ENCODE measurements at places on chromosomes 7 and 10.

DNA sequence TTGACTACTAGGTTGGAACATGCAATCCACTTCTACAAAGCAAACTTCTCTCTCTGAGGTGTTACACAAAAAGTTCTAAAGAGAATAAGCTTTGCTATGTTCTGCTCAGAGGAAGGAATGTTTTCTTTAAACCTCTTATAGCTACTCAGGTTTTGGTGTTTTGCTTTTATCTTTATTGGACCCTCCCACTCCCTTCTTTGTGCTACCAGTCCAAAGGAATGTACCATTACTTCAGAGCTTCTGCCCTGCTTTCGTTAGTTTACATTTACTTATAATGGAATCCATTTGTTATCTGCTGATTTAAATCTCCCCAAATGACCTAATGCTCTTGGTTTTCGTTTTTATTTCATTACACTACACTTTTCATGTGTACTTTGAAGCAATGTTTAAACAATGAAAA lies 154.9 kb downstream of the ATE1 start:
- no peak for DNase-seq

DNA sequence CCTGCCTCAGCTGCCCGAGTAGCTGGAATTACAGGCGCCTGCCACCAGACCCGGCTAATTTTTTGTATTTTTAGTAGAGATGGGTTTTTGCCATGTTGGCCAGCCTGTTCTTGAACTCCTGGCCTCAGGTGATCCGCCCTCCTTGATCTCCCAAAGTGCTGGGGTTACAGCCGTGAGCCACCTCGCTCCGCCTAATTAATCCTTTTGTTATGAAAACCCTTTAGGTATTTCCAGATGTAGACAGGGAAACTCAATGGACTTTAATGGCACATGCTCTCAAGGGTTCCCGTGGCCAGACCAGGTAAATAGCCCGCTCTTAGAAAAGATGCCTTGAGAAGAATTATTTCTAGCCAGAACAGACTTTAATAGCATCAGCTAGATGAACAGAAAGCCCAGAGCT lies 19.7 kb upstream of the EXOC4 start:
- DNase-seq = no peak

GRCh38 chr10:50351483-50352146 lies 100.3 kb upstream of the ASAH2 start:
- no peak for DNase-seq

- DNase-seq = no peak
Measured at GRCh38 chr7:119967221-119967620, 305.8 kb upstream of the KCND2 start.

- no peak for DNase-seq
Measured at GRCh38 chr10:111004016-111004415, 72.8 kb upstream of the ADRA2A start.

DNA sequence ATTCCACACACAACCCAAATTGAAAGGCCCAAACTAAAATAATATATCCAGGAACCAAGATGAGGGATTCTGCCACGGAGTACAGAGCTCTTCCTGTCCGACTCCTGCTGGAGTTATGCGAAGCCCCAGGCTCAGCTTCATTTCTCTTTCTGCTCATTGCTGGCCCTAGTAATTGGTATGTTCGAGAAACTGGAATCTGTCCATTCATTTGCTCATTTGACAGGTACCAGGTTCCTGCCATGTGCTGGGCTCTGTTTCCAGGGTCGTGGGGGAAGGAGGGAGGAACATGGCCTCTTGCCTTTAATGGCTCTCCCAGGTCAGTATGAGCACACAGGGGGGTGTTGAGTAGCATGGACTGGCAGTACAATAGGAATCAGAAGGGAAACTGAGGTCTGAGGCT lies 179.2 kb upstream of the SHH start:
- no peak for DNase-seq

- DNase-seq = no peak
Measured at GRCh38 chr10:75887992-75888680, 456.7 kb downstream of the LRMDA start.

DNA sequence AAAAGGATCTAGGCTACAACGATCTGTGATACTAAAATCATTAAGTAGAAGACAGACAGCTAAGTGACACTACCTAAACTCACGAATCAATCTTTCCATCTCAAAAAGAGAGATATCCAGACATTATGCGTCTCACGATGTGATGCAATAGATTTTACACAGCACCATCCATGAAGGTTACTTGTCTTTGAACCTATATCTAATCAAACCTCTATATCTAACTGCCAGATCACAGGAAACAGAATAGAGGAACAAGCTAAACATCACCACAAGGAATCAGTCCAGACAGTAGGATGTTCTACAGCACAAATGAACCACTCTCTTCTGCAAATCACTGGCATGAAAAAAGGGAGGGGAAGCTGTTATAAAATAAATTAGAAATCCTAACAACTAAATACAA lies 4.1 kb downstream of the RAPGEF5 start:
- DNase-seq = no peak

DNA sequence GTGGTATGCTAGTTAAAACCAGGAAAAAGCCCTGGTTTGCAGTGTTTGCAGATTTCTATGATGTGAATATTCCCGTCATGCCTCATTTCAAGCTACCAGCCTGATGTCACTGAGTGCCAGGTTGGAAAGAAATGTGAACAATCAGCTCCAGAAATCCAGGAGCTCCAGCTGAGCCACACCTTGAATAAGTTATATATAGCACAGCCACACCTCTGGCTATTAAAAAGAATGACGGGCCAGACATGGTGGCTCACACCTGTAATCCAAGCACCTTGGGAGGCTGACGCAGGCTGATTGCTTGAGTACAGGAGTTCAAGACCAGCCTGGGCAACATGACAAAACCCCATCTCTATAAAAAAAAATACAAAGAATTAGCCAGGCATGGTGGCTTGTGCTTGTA lies 18.7 kb upstream of the SLF2 start:
- no peak for DNase-seq

- DNase-seq = no peak
Measured at GRCh38 chr10:50788951-50789945, 49.5 kb downstream of the ASAH2B start.

DNA sequence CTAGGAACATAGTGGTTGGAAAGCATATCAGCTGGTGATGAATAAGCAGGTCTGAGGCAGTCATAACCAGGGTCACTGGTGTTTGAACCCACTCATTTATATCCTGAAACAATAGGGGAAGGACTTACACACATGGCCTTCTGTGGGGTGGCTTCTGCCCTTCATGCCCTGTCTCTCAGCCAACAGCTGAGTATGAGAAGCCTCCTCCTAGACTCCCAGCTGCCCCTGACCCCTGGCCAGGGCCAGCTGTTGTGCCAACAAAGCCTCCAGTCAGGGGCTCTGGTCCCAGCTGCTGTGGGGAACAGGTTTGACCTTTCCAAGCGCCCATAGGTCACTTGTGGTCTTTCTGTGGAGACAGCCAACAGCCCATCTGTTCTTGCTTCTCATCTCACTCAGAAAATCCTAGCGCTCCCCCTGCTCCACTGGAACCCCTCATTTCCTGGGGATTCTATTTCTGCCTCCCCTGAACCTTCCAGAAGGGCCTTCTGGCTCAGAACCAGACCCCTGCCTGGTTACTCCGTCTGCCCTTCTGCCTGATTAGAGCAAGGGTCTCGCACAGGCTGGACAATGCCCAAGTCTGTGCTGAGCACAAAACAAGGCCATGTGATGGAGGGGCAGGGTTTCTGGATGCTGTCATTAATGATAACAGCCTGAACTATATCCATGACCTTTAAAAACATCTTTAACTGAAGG lies 9.7 kb upstream of the PURB start:
- DNase-seq = no peak

DNA sequence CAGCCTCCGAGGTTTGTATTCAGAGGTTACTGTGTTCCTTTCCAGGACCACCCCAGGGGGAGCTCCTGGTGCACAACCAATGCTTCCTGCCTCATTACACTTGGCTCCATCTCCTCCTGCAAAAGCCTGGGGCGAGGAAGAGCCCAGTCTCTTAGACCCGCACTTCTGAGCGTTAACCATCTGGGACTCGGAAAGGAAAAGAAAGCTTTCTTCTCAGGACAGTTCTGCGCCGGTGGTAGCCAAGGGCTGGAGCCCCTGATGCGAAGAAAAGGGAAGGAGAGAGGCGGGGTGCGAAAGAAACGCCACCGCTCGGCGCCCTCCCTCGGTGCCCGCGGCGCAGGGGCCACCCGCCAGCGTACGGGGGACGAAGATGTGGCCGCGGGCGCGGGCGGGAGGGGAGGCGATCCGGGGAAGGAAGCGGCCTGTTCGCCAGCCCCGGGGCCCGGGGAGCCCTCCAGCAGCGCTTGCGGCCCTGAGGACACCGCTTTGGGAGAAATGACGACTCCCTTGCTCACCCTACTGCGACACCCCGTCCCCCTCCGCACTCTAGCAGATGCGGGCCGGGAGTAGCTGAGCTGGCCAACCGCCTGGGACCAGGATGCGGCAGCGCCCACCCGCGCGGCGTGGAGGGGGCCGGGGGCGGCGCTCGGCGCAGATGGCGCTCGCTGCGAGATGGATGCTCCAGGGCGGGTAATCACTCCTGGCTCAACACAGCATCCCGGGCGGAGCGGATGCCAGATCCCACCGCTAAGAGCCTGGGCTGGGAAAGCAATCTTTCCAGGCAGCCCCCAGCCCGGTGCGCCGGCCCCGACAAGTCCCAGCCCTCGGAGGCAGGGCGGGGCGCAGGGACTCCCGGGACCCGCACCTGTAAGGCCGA lies 1.3 kb downstream of the NRCAM start:
- no peak for DNase-seq

DNA sequence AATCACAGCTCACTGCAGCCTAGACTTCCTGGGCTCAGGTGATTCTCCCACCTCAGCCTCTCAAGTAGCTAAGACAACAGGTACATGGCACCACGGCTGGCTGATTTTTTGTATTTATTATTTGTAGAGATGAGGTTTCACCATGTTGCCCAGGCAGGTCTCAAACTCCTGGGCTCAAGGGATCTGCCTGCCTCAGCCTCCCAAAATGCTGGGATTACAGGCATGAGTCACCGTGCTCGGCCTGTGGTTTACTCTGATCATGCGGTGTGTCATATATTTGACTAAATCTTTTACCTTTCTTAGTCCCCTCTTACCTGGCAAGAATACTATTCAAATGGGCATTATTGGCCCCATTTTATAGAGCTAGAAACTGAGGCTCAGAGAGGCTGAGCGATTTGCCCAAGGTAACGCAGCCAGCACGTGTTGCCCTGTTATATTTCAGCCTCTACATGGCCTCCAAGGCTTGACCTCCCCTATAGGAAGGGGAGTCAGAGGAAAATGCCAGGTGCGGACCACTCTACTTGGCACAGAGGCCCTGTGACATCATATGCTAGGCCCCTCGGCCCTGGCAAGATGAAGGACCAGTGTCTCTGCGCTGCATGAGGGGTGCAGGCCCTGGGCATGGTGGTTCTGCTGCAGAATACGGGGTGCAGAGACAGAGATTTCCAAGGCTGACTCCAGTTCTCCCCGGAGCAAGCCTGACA lies 8.2 kb downstream of the ZCCHC24 start:
- no peak for DNase-seq

GRCh38 chr7:205115-206010 lies 13.0 kb downstream of the FAM20C start:
- DNase-seq = no peak

- no peak for DNase-seq
Measured at GRCh38 chr7:714251-714671, 12.2 kb upstream of the DNAAF5 start.

GRCh38 chr10:24153031-24153430 lies 55.9 kb upstream of the KIAA1217 start:
- DNase-seq = no peak

DNA sequence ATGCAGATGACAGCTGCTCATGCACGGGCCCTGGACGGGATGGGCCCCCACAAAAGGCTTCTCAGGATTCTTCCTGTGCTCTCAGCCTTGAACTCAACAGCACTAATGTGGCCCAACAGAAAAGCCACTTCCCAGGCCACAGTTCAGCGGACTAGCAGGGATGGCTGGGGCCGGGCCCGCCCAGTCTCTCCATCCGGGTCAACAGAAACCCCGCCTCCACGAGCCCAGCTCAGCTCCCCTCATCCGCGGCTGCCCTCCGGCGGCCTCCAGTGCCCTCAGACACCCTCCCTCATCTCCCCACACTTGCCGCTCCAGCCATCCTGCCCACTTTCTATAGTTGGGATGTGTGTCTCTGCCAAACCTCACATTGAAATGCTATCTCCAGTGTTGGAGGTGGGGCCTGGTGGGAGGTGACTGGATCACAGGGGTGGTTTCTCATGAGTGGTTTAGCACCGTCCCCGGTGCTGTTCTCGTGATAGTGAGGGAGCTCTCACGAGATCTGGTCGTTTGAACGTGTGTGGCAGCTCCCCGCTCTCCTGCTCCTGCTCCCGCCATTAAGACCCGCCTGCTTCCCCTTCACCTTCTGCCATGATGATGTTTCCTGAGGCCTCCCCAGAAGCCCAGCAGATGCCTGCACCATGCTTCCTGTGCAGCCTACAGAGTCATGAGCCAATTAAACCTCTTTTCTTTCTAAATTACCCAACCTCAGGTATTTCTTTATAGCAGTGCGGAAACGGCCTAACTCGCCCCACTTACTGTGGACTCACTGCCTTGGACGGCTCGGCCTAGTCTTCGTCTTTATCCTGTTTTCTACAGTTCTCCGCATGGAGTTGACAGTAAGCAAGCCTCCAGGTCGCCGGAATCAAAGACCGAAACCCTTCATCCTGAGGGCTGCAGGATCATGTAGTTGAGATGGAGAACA lies 169.9 kb upstream of the RNF32 start:
- no peak for DNase-seq

DNA sequence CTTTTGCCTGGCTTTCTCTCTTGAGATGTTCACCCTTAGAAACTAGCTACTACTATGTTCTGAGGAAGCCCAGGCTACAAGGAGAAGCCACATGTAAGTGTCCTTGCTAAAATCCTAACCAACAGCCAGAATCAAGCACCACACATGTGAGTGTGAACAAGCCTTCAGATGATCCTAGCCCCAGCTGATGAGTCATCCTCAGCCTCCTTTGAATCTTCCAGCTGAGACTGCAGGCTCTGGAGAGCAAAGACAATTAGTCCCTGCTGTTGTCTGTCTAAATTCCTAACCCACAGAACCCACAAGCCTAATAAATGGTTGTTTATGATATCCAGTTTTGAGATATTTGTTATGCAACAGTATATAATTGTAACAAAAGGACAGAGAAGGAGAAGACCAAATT lies 92.8 kb upstream of the TAC1 start:
- DNase-seq = no peak

DNA sequence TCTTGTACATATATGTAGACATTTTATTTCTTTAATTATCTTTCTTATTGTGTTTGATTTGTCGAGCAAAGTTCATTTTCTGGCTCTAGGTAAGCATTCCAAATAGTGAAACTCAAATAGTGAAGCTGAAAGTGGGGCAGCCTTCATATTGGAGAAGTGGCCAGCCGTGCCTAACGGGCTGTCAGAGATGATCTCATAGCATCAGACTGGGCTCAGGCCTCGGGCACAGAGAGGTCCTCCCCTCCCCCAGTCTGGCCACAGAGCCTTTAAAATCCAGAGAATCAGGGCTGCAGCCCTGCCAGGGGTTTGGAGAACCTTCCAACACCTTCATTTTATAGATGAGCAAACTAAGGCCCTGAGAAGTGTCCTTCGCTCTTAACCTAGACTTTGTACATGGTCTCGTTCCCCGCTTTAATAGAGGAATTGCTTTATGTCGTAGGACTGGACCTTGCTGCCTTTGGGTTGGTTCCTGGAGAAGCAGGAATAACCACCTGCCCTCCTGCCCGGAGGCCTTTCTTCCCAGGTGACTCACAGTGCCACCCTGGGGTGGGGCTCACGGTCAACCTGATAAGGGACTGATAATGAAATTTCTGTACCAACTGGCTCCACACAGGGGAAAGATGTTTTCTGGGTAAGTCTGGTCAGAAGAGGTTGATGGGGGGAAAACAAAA lies 7.3 kb downstream of the TSPAN15 start:
- DNase-seq = no peak

- no peak for DNase-seq
Measured at GRCh38 chr7:44194562-44195145, 5.4 kb upstream of the GCK start.
